ENCODE measurements at places on chromosomes 4 and X.

DNA sequence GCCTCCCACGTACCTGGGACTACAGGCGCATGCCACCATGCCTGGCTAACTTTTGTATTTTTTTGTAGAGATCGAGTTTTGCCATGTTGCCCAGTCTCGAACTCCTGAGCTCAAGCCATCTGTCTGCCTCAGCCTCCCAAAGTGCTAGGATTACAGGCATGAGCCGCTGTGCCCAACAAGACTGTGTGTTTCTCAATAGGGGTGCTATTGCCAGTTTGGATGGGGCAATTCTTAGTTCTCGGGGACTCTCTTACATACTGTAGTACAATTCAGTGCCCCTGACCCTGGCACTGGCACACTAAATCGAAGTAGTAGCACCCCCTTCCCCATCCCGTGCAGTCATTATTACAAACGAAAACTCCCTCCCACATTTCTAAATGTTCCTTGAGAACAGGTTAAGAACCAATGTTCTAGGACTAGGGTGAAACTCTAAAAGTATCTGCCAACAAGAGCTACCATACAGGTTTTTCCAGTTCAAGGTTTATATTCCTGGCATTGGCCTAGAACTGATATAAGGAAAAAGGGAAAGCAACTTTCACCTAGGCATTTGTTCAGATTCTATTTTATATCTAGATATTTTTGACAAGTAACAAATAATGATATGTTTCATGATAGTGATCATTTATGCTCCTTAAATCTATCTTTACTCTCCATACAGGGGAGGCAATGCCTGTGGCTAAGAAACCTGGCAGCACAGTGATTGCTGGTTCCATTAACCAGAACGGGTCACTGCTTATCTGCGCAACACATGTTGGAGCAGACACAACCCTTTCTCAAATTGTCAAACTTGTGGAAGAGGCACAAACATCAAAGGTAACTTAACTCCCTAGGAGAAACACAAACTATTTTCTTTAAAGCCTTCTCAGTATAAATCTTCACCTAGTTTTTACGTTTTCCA is 50.4 kb upstream of the PGAM4 start:
- no peak for DNase-seq

- DNase-seq: no peak
These were observed 199.6 kb downstream of the BCOR start for GRCh38 chrX:39898147-39898546.

DNA sequence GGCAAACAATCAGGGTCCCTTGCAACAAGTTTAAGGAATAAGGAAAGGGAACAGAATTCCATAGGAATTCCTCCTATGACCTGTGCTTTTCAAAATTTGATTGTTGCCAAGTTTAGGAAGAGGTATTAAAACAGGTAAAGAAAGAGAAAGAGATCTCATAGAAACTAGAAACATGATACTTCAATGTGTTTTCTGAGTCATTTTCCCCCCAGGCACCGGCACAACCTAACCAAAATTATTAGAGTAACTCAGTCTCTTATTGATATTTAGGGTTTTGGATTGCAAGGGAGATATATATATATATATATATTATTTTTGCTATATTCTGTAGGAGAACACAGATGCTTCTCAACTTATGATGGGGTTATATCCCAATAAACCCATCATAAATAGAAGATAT is 278.0 kb upstream of the DKK2 start:
- DNase-seq: no peak

GRCh38 chr4:38275331-38276100 is 315.3 kb downstream of the PTTG2 start:
- DNase-seq: no peak

DNA sequence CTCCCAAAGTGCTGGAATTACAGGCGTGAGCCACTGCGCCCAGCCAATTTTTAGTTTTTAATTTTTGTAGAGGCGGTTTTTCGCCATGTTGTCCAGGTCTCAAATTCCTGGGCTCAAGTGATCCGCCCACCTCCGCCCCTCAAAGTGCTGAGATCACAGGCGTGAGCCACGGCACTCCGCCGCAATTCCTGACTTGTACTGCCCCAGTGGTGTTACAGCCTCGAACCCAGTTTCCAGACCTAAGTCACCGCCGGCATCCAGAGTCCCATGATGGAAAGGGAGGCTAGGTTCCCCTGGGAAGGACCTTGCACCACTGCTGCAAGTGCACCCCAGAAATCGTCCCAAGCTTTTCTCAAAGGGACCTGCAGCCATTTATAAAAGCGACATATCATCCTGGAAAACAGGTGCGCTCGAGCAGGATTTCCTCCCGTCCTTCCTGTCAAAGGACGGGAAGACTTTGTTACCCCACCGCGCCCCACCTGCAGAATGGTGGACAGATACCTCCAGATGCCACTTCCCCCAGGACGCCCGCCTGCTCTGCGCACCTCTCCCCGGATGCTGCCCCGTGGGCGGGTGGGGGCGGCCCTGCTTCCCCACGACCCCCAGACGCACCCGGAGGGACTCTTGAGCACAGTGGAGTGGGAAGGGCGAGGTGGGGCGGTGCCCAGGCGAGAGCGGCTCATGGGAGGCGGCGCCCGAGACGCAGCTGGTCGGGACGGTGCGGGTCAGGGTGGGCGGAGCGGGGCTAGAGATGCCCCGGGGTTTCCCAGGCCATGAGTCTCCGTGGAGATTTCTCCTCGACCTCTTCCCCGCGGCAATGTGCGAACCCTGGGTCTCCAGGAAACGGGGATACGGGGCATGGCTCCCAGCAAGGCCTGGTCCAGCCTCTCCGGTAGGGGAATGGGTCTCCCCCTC is 947 bp upstream of the RPL10 start:
- DNase-seq: no peak

GRCh38 chr4:170723171-170723570 is 633.4 kb upstream of the AADAT start:
- no peak for DNase-seq

DNA sequence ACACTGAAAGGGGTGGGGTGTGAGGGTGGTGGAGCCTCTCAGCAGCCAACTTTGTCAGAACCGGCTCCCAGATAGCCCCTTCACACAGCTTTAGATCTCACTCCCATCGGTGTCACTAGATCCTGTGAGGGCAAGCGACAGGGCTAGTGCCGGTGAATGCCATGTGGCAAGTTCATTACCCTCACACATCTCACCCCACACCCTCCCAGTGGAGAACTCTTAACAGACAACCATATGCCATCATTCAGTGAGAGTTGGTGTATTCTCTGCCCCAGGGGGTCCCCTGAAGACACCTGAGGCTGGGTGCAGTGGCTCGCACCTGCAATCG is 15.3 kb downstream of the SEPTIN6 start:
- no peak for DNase-seq

- no peak for DNase-seq
These were observed 1.4 kb downstream of the PDZD4 start for GRCh38 chrX:153828723-153829548.

DNA sequence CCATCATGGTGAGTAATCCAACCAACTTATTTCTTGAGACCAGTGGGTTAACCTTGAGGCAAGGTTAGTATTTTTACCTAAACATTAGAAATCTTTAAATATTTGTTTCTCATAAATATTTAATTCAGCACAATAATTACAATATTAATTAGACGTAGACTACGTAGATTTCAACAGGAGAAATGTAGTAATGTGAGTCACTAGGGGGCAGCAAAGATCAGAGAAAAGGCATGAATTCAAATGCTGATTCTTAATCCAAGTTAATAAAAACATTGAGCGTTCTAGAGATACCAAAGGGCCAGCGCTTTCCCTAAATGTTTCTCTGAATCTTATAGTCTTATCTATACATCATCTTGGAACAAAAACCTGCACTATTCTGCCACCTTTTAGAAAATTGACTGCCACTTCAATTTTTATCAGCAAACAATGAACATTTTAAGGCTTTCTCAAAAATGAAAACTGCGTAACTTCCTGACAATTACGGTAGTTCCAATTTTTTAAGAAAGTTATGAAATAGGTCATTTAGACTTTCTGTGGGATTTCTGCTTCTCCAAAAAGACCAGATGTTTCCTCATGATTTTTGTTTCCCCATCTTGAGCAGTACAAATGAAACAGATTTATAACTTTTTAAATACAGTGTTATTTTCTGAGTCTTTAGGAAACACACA is 180.7 kb downstream of the GASK1B start:
- DNase-seq: peak; percentile 16

GRCh38 chrX:136867518-136867917 is 13.0 kb downstream of the RBMX start:
- DNase-seq: no peak

DNA sequence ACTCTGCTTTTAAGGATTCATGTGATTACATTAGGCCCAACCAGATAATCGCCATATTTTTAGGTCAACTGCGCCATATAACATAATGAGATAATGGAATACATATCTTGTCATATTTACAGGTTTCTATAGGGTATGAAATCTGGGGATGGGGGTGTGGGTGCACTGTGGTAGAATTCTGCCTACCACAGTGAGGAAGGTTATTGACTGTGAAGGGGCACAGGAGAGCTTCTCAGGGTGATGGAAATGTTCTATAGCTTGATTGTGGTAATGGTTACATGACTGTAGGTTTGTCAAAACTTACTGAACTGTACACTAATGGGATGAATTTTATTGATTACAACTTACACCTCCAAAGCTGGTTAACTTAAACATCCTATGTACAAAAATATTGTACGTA is 15.9 kb downstream of the USP53 start:
- DNase-seq: no peak

DNA sequence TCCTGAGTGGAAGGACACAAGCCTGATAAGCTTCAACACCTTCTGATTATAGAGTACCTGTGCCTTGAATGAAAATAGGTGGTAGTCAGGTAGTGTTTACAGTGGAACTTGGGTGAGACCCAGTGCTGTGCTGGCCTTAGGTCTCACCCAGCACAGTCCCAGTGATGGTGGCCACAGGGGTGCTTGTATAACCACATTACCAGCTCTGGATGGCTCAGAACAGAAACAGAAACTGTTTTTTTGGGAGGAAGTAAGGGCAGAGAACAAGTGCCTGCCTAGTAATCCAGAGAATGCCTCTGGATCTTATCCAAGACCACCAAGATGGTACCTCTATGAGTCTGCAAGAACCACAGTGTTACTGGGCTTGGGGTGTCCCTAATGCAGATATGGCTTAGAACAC is 171.5 kb upstream of the DIPK2B start:
- DNase-seq: no peak

GRCh38 chr4:143357161-143357845 is 20.6 kb downstream of the GAB1 start:
- no peak for DNase-seq

GRCh38 chr4:4853921-4854648 is 5.4 kb upstream of the MSX1 start:
- no peak for DNase-seq

- DNase-seq: no peak
These were observed 291 bp upstream of the NBDY start for GRCh38 chrX:56728752-56729151.

- no peak for DNase-seq
These were observed 535 bp downstream of the WAS start for GRCh38 chrX:48684134-48684533.

DNA sequence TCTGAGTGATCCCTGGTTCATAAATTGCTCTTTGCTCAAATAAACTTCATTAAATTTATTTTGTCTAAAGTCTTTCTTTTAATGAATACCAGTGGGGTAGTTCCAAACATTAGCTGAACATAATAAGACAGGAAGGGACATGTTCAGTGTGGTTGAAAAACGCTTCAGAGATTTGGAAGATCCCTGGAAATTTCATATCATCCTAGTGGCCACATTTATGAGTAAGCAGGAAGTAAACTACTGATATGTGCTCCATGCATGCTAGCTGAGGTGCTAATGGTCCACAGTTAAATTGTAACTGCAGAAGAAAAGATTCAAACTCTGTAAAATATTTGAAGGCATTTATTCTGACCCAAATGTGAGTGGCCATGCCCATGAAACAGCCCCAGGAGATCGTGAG is 1328.7 kb downstream of the ADGRL3 start:
- no peak for DNase-seq

GRCh38 chr4:145545031-145545430 is 63.4 kb downstream of the SMAD1 start:
- DNase-seq: no peak

DNA sequence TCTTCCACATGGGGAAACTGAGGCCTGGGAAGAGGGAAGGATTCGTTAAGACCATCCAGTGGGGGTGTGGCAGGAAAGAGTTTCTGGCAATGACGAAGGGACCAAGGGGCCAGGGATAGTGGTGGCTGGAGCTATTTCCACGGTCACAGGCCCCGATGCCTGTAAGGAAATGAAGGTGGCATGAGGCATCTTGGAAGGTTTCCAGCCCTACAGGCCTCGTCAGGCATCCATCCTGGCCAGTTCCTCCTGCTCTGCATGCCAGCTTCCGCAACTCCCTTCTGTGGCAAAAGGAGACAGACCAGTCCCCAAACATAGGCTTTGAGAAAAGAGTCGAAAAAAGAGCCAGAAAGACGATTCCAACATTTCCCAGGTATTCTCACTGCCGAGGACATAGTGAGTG is 9.2 kb upstream of the C4orf50 start:
- no peak for DNase-seq

DNA sequence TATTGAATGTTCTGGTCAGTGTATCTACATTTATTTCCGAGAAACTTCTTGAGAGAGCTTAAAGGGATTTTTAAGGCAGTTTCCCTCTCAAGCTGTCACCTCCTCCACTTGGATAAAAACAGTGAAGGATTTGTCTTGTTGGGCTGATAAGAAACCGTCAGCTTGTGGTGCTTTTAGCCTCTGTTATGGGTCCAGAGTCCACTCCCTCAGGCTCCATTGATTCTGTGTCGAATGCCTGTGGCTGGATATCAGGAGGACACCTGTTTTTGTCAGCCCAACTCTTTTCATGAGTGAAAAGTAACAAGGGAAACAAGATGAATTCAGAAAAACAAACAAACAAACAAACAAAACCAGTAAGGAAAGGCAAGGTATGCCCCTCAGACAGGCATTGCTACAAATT is 12.4 kb downstream of the CLCN4 start:
- no peak for DNase-seq

- DNase-seq: no peak
These were observed 726.7 kb downstream of the C4orf33 start for GRCh38 chr4:129822701-129823100.

GRCh38 chr4:6123541-6123940 is 76.8 kb downstream of the JAKMIP1 start:
- DNase-seq: no peak

- DNase-seq: no peak
These were observed 166.5 kb downstream of the GABRG1 start for GRCh38 chr4:45957353-45957752.

- no peak for DNase-seq
These were observed 77.5 kb downstream of the HCCS start for GRCh38 chrX:11188664-11189063.

- no peak for DNase-seq
These were observed 3.7 kb downstream of the ADD1 start for GRCh38 chr4:2847302-2847871.

DNA sequence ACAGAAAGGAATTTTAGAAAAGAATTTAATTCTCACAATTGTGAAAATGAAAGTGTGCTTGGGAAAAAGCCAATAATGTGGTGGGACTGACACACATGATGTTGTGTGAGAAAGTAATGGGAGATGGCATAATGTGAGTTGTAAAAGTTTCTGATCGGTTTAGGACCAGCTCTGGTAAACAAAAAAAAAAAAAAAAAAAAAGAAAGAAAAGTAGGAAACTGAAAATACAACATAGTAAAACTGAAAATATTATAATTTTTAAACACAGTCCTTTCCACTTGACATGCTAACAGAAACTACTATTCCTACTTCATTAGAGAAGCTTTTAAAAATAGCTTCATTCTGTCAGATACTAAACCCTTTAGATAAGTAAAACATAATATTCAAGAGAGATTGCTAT is 28.2 kb downstream of the RAP1GDS1 start:
- no peak for DNase-seq

GRCh38 chr4:108486046-108486445 is 134.3 kb upstream of the RPL34 start:
- no peak for DNase-seq
